ENCODE measurements at places on chromosomes 3 and 15.

DNA sequence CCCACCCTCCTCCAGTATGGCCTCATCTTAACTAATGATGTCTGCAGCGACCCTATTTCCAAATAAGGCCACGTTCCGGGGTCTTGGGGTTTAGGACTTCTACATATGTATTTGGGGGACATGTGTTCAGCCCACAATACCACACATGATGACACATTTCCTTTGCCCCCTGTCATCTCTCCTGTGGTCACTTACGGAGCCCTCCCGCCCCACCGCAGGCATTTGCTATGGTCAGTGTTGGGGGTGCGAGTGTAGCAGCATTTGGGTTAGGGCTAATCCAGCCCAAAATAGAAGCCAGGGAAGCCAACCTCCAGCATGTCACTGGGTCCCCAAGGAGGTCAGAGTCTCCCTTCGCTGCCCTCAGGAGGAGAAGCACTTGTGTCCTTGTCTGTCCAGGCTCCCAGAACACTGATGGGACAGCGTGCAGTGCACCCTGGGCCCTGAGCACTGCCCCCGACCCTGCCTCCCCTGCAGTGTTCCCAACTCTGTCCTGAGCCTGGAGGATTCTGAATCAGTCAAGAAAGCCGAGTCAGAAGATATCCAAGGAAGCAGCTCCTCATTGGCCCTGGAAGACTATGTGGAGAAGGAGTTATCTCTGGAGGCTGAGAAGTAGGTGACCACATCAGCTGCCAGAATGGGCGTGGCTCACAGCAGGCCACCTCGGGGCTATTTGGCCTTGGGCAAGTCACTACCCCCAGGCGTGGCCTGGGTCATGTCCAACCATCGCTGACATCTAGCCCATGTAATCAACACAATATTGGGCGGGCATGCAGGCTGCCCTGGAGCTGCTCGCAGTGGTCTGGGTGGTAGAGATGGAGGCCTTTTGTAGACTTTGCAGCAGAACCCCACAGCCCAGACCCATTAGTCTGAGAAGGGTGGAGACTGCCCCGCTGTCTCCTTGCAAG is 46.9 kb upstream of the FGD5 start:
- no peak for DNase-seq

- DNase-seq = no peak
These were observed 80.2 kb downstream of the DNASE1L3 start for GRCh38 chr3:58130591-58130990.

GRCh38 chr15:27851858-27852210 is 247.3 kb downstream of the OCA2 start:
- DNase-seq = no peak

DNA sequence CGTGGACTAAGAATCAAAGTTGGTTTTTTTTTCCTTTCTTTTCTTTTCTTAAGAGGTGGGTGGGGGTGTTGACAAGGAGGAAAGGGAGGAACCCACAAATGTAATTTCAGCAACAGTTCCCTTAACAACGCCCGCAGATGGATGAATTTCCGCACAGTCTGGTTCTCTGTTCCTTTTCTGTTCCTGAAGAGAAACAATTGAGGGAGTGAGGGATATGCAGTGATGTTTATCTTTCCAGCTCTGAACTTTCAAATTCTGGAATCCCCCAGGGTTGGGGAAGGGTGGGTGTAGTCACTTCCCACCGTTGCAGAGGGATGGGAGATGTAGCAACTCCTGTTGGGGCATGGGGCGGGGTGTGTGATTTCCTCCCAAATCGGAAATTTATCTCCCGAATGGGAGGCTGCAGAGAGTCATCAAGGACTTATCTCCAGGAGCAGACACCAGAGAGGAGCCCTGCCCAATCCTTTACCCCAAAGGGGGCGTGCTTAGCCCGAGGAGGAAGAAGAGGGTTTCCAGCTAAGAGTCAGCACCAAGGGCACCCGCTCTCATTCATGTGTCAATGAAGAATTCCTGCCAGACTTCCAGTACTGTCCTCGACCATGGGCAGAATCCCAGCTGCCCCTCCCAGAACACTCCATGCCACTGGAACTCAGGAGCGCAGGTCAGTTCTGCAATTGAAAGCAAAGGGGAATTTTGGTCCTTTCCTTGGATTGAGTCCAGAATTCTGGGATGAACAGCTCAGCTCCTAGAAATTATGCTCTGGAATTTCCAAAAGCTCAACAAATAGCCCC is 35.0 kb upstream of the CFAP161 start:
- no peak for DNase-seq

DNA sequence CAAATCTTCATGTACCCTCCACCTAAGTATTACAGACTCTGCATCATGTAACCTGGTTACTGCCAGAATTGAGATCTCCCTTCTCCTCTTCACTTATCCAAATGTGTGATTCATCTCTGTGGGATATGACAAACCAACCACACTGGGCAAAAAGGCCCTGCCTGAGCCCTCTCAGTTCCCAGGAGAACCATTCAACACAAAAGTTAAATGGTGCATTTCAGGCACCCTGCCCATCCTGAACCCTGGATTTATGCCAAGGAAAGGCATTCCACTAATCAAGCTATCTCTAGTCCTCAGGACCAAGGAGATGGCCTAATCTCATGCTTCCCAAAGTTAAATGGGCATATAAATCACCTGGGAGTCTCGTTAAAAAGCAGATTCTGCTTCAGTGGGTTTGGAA is 108.5 kb downstream of the TNIK start:
- DNase-seq = peak; percentile 85

GRCh38 chr3:16286751-16287543 is 21.9 kb downstream of the OXNAD1 start:
- no peak for DNase-seq

- no peak for DNase-seq
These were observed 380.6 kb downstream of the LSAMP start for GRCh38 chr3:116064646-116065045.

- DNase-seq = no peak
These were observed 15.4 kb downstream of the LRIG1 start for GRCh38 chr3:66485291-66485968.

Measured in NCI-H187 (cell line).